Lung (tissue), 17 donors: ENCODE measurements at places on chromosomes 6 and 20. TPM values are rescaled to one million over a fixed set of nuclear protein-coding genes. Genes with fewer than 3 reads are reported as not detected.

- DNase-seq, result no peak
These were observed 11.9 kb downstream of the SYNE1 start for GRCh38 chr6:152625213-152625612.

GRCh38 chr20:11124849-11125505, 451.2 kb upstream of the JAG1 start:
- no peak for DNase-seq

DNA sequence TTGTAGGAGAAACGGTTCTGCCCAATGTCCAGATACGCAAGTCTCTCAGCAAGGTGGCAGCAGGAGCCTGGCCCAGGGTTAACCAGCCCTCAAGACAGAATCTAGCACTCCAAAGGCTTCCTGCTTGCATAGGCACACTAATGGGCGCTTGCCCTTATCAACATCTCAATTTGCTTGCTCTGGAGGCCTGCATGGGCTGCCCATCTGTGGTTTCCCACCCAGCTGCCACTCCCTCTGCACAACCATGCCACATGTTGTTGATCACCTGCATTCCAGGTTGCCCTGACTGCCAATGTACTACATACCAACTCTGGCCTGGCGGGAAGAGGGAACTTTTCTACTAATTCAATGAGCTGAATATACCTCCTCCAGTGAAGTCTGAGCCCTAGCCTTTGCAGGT, 74.6 kb downstream of the ATG5 start:
- no peak for DNase-seq

DNA sequence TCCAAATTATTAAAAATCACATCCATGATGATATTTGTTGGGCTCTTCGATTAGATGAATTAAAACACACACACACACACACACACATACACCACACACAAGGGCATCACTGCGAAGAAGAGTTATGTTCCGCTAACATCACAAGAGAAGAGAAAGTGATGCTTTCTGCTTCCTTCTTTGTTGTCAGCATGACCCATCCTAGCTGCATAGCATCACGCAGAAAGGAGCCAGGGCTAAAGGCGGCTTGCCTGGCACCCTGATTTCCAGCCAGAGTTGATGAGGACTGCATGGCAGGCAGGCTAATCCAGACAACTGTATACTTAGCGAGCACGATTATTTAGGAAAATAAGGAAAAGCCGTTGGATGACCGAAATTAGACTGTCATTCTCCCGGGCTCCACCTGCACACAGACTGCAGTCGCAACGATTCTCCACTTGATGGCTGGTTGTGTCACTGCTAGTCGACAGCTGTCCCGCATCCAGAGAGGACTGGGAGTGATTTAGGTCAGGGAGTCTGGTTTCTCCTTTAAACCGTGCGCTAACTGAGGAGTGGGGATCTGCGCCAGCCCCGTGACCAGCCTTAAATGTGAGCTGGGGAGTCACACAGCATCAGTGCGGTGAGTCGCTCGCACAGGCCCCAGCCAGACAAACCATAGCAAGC, 70.6 kb upstream of the SOX4 start:
- DNase-seq, result peak; percentile 14

GRCh38 chr6:3218266-3218665, 9.2 kb downstream of the TUBB2B start:
- DNase-seq, result no peak

DNA sequence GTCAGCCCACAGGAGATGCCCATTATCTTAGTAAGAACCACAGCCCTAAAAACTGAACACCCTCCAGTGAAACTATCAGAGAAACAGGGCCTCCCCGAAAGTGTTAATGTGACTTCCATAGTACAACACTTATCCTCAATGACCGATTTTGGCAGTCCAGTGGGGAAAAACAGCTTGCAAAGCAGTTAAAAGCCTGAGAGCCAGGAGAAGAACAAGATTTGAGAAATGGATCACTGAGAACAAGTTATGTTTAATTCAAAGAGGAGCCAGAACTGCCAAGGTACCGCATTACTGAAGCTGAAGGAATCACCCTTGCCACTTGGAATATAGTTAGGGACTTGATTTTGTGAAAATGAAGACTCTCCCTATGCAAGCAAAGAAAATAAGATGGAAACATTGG, 236.9 kb downstream of the QKI start:
- DNase-seq, result peak; percentile 54

DNA sequence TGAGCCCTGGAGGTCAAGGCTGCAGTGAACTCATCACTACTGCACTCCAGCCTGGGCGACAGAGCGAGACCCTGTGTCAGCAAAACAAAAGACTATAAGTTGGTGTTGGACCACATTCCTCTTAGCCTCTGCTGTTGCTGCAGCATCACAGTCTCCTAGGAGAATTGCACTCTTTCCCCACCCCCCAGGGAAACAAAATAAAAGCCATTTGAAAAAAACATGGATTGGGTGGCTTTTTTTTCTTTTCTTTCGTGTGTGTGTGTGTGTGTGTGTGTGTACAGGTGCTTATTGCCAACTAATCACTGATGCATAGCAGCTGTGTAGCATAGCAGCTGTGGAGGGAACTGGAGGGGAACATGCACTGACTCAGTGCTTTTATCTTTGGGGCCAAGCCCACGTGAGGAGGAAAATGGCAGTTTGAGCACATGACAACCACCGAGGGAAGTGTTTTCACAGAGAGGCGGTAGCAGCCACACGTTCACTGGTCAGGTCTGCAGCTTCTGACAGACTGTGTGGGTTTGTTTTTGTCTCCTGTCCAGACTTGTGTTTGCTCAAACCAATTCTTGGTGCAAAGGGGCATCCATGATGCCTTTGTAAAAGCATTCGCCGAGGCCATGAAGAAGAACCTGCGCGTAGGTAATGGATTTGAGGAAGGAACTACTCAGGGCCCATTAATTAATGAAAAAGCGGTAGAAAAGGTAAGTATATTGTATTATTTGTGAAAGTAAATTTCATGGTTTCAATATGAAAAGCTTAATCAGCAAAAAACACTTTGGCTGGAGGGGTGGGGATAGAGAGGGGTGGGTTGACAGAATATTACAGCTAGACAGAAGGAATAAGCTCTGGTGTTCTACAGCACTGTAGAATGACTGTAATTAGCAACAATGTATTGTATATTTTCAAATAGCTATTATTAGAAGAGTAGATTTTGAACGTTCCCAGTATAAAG, 27.7 kb downstream of the ALDH5A1 start:
- DNase-seq, result no peak

DNA sequence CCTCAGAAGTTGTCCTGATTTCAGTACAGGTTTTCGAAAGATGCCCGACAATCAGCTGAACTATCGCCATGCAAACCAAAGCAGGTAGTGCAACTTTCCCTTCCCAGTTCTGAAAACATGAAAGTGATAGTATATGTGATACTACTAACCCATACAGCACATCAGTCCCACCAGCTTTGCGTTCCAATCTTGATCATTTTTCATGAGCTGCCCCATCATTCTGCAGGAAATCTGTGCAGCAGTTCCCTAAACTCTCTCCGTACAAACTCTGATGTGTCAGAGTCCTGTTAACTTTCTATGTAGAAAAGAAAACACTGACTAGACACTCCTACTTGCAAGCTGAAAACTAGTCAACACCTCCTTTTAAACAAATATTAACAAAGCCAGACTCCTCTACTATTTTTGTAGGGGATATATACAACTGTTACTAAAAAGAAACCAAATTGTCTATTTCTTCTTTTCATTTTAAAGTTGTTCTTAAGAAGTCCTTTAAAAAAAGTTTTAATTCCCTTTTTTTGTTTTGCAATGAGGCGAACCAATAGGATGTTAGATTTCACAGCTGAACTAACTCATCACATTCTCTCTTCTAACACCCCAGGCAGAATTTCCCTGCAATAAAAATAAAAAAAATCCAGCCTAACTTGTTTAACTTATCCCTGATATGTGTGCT, 99.6 kb upstream of the DST start:
- DNase-seq, result no peak

DNA sequence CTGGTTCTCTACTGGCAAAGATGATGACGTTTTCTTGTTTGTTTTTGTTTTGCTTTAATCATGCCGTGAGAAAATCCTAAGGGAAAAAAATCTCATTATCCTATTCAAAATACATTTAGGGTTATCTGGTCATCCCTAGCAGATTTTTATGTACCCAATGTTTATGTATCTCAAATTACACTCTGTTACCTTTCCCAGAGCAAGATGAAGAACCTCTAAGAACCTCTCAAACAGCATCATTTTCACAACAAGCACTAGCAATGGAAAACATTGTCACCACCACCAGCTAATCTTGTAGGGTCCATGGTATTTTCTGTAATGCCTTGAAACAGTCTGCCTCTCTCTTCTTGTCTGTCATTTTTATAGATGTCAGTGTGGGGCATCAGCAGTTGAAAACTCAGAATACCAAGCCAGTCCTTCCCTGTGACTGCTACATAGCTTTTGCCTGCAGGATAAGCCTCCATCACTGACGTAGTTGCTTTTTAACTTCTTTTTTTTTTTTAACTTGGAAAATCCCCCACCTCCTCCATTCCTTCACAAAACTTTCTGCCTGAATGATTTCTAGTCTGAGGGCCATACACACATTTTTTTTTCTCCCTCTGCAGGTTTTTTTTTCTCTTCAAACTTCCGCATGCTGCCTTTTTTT, 2.4 kb upstream of the SNAP25 start:
- DNase-seq, result no peak

DNA sequence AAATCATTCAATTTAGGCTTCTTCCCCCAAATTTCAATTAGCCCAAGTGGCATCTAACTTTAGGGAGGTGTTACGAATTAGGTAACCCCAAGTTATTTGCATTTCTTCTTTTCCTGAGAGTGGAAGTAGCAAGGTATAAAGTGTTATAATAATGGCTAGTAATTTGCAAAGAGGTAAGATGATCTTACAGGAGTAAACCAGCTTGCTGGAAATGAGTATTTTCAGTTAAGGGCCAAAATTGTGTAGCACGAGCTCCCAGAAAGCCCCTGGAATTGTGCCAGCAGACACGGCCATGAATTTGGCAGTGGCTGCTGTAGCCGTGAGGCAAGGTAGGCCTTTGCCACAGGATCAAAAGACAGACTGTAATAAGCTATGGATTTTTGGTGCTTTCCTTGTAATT, 38.0 kb downstream of the CITED2 start:
- peak; percentile 37 for DNase-seq

GRCh38 chr6:2237001-2237400, 8.4 kb downstream of the GMDS start:
- no peak for DNase-seq

Gene HACE1
- polyA plus RNA-seq, result 5.9 TPM

Gene TGM3
- polyA plus RNA-seq, result 0.48 TPM

Gene DDO
- polyA plus RNA-seq, result 2.2 TPM

Gene CST5
- 0.65 TPM for polyA plus RNA-seq

Gene CDH22
- 0.12 TPM for polyA plus RNA-seq

Gene COL21A1
- polyA plus RNA-seq, result 5.3 TPM

Gene CPXM1
- polyA plus RNA-seq, result 1.5 TPM

Gene TNNC2
- 1.5 TPM for polyA plus RNA-seq

Gene TRIM10
- 0.06 TPM for polyA plus RNA-seq
